HL-60 (cell line): ENCODE measurements at places on chromosomes 3 and 15.

GRCh38 chr3:1578124-1578806, 485.4 kb downstream of the CNTN6 start:
- DNase-seq = no peak

DNA sequence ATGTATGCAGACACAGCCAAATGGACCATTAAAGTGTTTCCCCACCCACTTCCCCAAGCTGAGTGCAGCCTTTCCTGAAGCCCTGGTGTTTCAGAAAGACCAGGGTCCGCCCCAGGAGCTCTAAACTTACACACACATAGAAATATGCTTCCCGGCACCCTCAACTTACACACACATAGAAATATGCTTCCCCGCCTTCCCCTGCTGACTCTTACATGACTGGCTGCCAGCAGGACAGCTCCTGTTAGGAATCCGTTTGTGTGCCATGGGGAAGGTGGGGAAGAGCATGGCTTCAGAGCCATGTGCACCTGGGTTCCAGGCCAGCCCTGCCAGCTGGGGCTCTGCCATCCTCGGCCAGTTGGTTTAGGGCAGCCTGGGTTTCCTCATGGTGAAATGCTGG, 3.6 kb downstream of the CLEC3B start:
- DNase-seq = no peak

DNA sequence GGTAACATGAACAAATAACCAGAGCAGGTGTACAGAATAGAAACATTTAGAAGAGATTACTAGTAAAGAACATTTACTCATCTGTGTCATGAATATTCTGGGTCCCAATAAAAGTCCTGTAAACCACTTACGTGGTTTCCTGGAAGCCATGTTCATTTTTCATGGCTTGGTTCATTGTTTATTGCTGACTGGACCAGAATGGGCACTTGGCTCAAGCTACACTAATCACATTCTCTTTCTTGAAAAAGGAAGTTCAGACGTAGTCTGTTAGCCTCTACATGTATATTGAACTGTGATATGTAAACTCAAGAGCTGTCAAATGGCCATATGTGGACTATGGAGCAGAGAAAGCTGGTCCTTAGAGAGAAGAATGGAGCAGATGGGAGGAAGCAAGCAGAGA, 138.3 kb upstream of the FAM3D start:
- DNase-seq = no peak

GRCh38 chr3:31364188-31364587, 168.5 kb upstream of the STT3B start:
- DNase-seq = no peak

GRCh38 chr3:188863999-188864406, 307.8 kb upstream of the TPRG1 start:
- no peak for DNase-seq
